ENCODE measurements at places on chromosomes 12 and 14.

DNA sequence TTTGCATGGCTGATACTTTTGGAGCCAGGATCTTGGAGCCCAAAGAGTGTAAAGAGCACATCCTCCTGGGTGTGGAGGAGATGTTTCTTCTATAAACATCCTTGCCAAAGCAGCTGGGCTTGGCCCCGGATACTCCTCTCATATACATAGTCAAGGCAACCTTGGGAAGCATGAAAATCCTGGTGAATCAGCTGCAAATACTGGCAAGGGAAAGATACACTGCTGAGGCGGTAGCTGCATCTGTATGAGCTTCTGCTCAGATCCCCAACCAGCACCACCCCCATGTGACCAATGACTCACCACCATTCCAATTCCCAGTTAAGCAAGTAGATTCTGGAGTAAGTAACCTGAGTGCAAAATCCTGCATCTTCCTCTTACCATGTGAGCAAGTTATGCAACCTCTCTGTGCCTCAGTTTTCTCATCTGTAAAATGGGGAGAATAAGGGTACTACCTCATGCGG, 567.4 kb downstream of the MED13L start:
- DNase-seq: no peak

DNA sequence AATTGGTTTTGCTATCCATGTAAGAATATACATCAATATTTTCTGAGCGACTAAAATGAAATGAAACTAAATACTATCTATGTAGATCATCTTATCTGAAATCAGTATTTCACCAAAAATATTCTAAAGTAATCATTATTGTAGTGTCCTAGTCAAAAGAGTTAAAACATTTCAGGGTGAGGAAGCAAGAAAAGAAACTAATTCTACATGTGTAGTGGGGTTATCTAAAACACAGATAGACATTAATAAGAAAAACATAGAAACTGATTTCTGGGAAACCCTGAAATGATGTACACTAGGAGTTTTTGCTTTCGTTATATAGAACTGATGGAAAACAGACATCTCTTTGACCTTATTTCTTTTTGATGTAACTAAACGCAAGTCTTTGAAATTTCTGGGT, 257.9 kb downstream of the SSPN start:
- no peak for DNase-seq

- no peak for DNase-seq
Observed at GRCh38 chr12:79673354-79673753, 17.4 kb downstream of the PAWR start.

DNA sequence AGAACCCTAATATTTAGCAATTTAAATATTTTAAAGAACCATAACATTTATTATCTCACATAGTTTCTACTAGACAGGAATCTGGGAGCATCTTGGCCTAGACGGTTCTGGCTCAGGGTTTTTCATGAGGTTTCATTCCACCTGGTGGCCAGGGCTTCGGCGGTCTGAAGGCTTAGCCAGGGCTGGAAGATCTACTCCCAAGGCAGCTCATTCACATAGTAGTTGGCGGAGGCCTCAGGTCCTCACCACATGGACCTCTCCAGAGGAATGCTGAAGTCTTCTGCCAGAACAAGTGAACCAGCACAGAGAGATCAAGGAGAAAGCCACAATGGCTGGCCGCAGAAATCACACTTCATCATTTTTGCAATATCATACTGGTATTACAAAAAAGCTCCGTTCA, 68.2 kb downstream of the SINHCAF start:
- DNase-seq: no peak

Data from activated T-cell treated with anti-CD3 and anti-CD28 coated beads, Interleukin-2, amount 50 U/mL, for 48 hours (primary cell).